ENCODE measurements at places on chromosomes 1 and 21.
A peak's percentile ranks its signal among the peaks of the same experiment; 100 is the strongest.

- DNase-seq, result no peak
Observed at GRCh38 chr1:77385551-77385950, 103.7 kb downstream of the AK5 start.

- DNase-seq, result no peak
Observed at GRCh38 chr1:24764439-24764838, 19.2 kb downstream of the CLIC4 start.

GRCh38 chr1:1080951-1081310 is 6.8 kb upstream of the RNF223 start:
- no peak for DNase-seq

DNA sequence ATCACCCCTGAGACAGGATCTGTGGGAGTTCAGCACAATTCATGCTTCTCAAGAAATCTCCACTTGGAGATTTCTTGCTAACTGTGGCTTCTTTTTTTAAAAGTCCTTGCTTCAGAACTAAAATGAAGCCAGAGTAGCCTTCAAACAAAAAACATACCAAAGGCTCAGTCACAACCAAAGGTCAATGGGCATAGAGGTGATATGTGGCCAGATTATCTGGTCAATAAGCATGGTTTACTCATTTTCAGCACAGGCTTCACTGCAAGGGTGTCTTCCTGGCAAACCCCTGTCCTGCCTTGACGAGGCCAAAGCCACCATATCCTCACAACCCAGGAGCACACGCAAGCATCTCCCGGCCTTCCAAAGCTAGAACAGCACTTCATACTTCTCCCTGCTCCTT is 11.2 kb upstream of the SPRR4 start:
- no peak for DNase-seq

- DNase-seq, result no peak
Observed at GRCh38 chr1:14599183-14599791, 802 bp downstream of the KAZN start.

DNA sequence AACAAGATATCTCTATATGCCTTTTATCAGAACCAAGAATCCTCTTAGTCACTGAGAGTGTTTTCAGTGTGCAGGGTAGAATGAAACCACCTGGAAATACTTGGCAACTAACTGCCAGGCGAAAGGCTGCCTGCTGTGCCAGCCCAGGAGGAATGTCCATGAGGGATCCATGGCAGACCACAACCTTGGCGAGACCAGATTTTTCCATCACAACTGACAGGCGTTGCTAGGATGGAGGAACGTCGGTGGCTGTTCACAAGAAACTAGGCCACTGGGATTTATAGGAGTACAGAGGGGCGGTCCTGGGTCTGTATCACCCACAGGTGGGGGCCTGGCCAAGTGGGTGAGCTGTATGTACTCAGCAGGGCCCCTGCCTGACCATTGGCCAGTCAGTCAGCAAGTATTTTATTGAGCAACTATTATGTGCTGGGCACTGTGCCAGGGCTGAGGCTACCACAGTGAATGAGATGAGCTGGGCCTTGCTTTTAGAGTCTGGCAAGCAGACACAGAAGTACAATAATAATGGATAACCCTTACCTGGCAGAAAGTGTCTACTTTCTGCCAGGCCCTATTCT is 199.4 kb downstream of the FOXD2 start:
- DNase-seq, result no peak

- DNase-seq, result no peak
Observed at GRCh38 chr1:171563675-171564074, 58.4 kb upstream of the MYOCOS start.

DNA sequence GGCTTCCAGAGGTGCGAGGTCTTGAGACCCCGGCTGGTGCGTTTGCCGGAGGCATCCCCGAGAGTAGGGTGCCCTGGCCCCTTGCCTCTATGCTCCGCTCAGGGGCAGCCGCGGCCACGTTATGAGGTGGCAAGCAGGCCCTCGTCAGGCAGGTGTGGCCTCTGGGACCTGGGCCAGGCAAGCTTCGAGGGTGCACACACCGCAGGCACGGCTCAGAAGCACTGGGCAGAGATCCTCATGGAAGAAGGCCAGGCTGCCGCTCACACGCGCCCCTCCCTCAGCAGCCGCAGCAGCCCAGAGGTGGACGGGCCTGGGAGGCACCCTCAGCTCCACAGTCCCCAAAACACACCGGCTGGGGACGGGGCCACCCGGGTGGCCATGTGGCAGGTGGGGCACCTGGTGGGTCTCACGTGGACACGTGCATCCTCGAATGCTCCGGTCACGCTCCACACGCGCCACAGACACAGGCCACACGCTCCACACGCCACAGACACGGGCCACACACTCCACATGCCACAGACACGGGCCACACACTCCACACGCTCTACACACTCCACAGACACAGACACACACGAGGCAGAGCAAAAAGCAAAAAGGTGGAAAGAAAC is 6.5 kb downstream of the SDF4 start:
- no peak for DNase-seq

- DNase-seq, result no peak
Observed at GRCh38 chr1:63330331-63330916, 8.1 kb downstream of the FOXD3 start.

DNA sequence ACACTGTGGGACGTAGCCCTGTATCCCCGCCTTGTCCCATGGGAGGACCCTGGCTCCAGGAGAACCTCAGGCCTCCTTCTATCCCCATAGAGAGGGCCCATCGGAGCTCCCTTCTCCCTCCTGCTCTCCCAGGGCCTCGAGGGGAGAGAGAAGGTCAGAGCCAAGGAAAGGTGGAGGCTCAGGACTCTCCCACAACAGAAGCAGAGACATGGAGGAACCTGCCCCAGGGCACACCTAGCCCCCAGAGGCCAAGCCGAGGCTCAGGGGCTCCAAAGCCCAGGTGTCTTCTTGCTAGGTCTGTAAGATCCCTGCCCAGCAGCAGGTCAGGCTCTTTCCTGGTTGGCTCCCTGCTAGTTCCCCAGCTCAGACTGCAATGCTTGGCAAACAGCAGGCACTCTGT is 34.4 kb upstream of the ARF1 start:
- DNase-seq, result no peak

DNA sequence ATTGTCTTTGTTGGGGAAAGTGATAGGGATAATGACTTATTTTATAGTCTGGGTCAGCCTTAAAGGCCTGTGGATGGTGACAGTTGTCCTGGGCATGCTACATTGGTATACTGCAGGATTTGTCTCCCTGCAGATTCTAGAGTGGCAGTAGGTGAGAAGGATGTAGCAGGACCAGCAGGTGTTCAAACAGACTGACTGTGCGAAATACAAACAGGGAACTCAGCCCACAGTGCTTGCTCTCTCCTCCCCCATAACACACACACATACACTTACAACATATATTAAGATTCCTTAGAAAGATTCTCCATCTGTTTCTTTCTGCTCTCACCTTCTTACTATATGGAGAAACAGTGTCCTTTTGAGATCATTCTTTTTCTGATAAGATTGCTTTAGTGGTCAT is 6.9 kb downstream of the PDE4B start:
- DNase-seq, result no peak

- no peak for DNase-seq
Observed at GRCh38 chr1:64031236-64031635, 172.2 kb upstream of the UBE2U start.

DNA sequence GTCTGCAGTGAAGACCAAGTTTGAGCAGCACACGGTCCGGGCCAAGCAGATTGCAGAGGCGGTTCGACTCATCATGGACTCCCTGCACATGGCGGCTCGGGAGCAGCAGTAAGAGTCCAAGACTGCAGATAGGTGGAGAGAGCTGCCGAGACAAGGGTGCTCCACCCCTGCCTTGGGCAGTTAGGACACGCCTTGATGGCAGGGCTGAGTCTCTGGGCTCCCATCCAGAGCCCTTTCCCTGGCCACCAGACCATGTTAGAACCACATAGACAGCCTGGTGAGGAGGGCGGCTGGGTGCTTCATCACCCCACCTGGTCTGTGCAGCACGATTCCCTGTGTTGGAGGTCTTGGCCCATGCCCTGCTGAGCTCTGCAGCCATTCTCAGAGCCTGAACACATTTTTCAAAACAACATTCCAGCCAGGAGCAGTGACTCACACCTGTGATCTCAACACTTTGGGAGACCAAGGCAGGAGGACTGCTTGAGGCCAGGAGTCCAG is 17.3 kb upstream of the MIIP start:
- DNase-seq, result no peak

DNA sequence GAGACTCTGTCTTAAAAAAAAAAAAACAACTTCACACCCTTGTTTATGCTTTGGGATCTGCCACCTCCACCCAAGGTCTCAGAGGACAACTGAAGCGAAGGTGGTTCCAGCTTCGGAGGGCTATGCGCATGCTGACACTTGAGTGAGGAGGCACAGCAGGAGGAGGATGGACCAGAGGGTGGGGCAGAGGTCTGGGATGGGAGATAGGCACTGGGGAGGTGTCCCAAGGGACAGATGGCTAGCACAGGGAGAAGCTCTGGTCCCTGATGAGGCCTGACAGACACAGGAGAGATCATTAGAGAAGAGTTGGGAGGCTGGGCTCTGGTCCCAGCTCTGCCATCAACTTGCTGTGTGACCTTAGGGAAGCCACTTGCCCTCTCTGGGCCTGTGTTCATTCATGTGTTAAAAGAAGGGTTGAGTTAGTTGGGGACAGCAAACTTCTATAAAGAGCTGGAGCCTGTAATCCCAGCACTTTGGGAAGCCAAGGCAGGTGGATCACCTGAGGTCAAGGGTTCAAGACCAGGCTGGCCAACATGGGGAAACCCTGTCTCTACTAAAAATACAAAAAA is 16.8 kb downstream of the E2F2 start:
- no peak for DNase-seq

DNA sequence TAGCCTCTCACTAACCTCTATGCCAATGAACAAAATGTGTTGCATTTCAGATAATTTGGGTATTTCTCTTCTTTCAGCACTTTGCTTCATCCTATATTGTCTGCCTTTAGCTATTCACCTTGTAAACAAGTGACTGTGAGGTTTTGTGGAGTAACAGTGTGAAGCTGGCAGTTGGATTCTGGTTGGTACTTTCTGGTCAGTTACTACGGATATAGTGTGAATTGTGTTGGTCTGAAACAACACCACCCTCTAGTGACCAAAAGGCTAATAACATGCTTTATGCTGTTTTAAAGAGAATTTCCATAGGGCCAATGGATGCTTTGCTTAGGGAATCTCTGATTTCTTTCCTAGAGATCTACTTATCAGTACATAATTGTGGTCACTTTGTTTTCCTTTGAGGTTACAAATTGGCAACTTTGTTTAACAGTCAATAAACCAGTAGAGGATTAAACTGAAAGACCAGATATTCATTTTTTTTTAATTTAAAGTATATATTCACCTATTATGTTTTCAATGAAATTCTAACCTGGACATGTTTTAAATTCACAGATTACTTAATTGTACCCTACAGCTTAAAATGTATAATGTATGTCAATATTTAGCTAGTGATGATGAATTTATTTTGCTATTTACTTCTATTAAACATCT is 2.5 kb upstream of the PTGER3 start:
- DNase-seq, result peak; percentile 48

DNA sequence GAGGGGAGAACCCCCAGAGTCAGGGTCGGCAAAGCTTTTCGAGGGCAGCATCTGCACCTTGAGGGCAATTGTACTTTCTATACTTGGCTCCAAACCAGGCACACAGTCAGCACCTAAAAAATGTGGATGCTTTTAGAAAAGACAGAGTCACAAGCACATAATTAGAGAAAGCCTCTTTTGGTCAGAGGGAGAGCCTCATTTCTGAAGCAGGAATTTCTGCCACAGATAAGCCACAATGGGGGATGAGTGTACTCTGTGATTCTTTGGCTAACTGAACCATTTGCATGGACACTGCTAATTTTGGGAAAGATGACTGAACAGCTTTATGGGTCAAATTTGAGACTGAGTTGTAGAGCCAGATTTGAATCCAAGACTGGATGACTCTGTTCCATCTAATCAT is 635.7 kb downstream of the KIF26B start:
- no peak for DNase-seq

DNA sequence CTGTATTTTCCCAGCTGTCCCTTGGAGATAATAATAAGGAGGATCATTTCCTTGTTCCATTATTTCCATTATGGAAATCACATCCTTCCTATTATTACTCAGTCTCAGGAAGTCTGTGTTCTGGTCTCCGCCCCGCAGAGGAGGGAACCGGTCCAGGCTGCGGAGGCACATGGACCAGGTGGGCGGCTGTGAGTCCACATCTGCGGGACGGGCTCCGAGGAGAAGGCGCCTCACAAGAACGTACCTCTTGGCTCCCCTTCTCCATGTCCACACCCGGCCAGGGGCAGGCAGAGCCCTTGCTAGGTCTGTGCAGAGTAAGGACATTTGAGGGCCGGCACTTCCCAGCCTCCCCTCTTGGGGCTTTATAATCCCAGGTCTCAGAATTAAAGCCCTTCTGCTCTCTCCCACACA is 14.6 kb downstream of the RAB7B start:
- DNase-seq, result no peak
